ENCODE measurements at places on chromosomes 2 and 18. TPM values are rescaled to one million over a fixed set of nuclear protein-coding genes. Genes with fewer than 3 reads are reported as not detected.

Gene UGT1A4
- total RNA-seq, result not detected

Gene ONECUT2
- total RNA-seq, result under 0.01 TPM

Gene NOSTRIN
- 1.4 TPM for total RNA-seq

Gene RTN4
- total RNA-seq, result 355 TPM

Gene INO80D
- total RNA-seq, result 10.6 TPM

DNA sequence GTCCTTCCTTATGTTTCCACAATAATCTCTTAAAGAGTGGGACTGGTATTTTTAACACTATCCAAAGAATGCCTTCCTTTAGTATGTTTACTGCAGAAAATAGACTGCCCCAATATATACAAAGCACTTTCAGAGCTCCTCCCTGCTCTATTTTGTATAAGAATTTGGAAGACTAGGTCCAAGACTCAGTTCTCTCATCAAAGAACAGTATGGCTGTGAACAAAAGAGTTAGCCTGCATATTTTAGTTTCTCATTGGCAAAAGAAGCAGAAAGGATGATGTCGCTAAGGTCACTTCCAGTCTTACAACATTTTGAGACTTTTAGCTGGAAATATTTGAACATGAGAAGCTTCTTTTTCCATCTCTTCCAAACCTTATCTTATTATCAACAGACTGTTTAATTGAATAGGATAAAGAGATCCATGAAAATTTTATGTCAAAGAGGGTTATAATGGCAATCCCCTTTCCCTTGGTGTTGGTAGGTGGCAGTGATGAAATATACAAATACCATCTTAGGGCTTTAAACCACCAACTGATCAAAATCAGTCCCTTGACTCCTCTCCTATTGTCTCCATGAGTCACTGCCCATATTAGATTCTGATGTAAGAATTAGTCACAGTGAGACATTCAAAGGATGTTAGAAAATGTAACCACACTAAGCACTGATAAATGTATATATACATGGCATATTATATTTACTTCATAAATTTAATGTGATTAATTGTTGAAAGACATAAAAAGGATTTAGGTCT, 266.9 kb upstream of the DSEL start:
- DNase-seq, result no peak

DNA sequence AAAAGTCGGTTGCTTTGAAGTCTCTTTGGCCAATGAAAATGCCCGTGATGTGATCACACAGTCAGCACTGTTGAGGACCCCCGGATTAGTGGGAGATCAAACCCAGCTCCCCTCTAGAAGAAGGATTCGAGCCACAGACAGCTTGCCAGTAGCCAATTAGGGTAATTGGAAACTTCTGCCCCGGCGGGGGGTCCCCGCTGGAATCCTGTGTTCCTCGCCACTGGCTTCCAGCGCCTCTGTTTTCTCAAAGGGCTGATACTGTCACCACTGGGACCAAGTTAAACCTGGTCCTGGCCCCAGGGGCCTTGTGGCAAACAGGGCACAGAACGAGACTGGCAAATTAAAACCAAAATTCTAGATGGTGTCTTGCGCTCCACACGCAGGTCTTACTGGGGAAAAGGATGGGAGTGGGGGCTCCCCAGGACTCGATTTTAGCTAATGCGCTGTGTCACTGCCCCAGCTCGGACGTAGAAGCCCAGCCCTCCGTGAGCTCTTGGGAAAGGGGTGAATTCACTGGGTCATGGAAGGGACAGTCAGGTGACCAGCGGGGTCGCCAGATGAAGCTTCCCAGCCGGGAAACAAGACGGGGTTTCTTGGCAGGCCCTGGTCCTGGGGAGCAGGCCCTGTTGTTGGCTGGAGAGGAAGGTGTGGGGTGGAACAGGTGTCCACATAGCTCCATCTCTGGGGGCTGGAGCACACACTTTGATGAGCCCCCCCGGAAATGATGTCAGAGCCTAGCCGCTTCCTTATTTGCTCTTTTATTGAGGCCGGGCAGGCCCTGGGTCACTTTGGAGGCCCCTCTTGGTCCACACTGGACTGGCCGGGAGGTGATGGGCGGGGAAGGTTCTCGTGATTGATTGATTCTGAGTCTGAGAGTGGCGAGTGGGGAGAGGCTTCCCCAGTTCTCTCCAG, 90.2 kb downstream of the SMAD7 start:
- DNase-seq, result peak; percentile 72

- DNase-seq, result peak; percentile 99
Measured at GRCh38 chr2:24490690-24491541, at the start of gene NCOA1. NCOA1 (plus strand) TSS chr2:24491254; CDS start chr2:24658678, 167,424 bp downstream.

GRCh38 chr2:189406586-189407233, 34.6 kb upstream of the WDR75 start:
- no peak for DNase-seq

GRCh38 chr18:5058768-5059695, 138.0 kb downstream of the AKAIN1 start:
- DNase-seq, result no peak

DNA sequence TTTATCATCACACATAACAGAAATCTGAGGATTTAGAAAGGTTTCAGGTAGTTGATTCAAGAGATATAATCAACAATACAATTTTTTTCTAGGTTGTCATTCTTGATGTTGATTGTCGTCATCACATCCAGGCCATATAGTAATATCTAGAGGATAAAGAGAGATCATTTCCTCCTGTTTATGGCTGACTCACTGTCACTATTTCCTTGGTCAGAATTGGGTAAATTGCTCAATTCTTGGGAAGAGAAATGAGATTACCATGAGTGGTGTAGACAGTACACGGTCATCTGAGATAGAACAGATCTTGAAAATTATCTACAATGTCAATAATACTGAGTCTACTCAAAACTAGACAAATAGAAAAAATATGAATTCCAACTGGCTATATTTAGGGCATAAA, 78.8 kb downstream of the ZNF804A start:
- no peak for DNase-seq

- no peak for DNase-seq
Measured at GRCh38 chr2:40658941-40659340, 207.1 kb upstream of the SLC8A1 start.

DNA sequence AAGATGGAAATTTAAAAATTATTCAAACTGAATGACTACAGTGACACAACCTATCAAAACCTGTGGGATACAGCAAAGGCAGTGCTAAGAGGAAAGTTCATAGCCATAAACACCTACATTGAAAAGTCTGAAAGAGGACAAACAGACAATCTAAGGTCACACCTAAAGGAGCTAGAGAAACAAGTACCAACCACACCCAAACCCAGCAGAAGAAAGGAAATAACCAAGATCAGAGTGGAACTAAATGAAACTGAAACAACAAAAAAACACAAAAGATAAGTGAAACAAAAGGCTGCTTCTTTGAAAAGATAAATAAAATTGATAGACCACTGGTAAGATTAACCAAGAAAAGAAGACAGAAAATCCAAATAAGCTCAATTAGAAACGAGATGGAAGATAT, 247.2 kb upstream of the ZNF804A start:
- no peak for DNase-seq

GRCh38 chr2:161146996-161147395, 13.2 kb upstream of the TANK start:
- DNase-seq, result no peak

DNA sequence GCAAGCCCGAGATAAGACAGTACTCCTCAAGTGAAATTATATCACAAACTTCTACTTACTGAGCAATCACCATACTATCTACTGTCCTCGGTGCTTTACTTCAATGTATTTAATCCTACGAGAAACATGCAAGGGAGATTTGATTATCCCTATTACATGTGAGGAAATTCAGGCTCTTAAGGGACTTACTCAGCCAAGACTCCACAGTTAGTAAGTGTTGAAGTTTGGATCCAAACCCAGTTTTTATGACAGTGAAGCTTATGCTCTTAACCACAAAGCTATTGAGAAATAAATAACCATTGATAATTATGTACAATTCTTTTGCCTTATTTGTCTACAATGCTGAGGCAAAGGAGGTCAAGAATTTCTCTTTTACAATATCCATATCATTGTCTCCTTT, 672.9 kb upstream of the ACVR2A start:
- DNase-seq, result no peak

- peak; percentile 50 for DNase-seq
Measured at GRCh38 chr2:72154386-72154975, 6.8 kb upstream of the CYP26B1 start.

Data from osteoblast (primary cell).